Left ventricle myocardium superior (tissue), 1 donor: ENCODE measurements at places on chromosomes 1 and 21. TPM values are rescaled to one million over a fixed set of nuclear protein-coding genes. Genes with fewer than 3 reads are reported as not detected.

PAQR6 gene
- 0.32 TPM for total RNA-seq

LENEP gene
- total RNA-seq = not detected

LORICRIN gene
- total RNA-seq = not detected

NGF gene
- 3.2 TPM for total RNA-seq

NLRP3 gene
- total RNA-seq = 0.64 TPM

MIA3 gene
- 65.5 TPM for total RNA-seq

GGPS1 gene
- total RNA-seq = 29.8 TPM

FCAMR gene
- not detected for total RNA-seq

MNDA gene
- total RNA-seq = 4.9 TPM

DNA sequence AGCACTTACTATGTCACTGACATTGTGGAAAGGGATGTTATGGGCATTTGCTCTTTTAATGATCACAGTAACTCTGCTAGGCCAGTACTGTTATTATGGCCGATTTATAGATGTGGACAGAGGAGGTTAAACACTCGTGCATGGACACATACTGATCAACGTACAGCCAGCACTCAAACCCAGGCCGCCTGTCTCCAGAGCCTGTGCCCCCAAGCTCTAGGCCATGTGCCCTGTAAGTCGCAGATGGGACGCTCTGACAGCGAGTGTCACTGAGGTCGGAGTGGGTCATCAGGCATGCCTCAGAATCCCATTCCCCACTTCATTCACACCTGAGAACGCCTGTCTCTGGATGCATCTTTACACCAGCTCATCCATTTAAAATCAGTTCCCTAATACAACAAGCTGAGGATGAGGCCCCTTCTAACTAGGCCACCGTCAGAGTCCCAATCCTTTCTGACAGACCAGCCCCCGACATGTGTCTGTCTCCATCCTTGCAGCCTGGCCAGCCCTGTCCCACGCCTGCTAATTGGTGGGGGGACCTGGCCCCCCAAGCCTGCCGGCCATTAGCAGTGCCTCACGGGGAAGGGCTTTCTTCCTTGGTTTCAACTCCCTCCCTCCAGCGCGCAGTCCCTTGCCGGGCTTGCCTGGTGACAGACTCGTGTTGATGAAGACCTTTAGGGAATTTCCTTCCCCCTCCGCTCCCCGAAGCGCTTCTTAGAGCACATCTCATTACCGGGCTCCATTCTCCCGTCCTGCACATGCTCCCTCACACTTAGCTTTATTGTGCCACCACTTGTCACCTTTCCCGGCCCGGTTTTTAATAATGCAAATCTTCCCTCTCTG is 436.8 kb downstream of the KIF26B start:
- DNase-seq = no peak

GRCh38 chr1:18100491-18101063 is 7.0 kb upstream of the IGSF21 start:
- peak; percentile 45 for DNase-seq

GRCh38 chr1:220791956-220792355 is 5.2 kb downstream of the MTARC1 start:
- no peak for DNase-seq

- no peak for DNase-seq
Measured at GRCh38 chr1:118202076-118202608, 17.1 kb upstream of the SPAG17 start.

DNA sequence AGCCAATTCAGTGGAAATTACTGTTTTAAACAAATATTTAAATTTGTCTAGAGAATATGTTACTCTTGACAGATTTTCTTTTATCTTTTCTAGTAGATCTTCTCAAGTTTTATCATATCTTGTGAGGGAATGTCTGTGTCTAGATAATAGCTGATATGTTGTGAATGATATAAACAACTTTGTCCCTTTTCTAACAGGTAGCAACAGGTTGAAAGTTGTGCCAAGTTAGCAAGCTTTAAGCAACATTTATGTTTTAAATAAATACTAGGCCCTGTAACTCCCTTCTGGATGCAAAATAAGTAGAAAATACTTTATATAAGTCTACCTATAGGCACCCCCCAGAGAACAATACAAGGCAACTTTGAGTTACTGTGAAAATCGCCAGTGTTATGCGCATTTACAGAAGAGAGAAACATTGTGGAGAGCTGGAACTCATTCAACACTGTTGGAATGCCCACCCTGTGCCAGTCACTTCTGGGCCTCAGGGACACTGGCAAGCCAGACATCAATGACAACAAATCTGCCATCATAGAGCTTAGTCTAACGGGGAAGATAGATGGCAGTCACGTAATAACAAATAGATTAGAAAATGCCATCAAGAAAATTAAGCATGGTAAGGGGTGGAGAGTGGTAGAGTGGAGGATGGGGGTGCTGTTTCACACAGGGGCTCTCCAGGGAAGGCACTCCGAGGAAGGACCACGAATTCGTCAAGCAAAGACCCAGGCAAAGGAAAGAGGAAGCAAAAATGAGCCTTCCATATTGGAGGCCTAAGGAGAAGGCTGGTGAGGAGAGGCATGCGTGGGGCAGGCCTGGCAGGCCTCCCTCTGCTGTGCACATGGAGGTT is 4.4 kb downstream of the MAP3K21 start:
- DNase-seq = no peak

DNA sequence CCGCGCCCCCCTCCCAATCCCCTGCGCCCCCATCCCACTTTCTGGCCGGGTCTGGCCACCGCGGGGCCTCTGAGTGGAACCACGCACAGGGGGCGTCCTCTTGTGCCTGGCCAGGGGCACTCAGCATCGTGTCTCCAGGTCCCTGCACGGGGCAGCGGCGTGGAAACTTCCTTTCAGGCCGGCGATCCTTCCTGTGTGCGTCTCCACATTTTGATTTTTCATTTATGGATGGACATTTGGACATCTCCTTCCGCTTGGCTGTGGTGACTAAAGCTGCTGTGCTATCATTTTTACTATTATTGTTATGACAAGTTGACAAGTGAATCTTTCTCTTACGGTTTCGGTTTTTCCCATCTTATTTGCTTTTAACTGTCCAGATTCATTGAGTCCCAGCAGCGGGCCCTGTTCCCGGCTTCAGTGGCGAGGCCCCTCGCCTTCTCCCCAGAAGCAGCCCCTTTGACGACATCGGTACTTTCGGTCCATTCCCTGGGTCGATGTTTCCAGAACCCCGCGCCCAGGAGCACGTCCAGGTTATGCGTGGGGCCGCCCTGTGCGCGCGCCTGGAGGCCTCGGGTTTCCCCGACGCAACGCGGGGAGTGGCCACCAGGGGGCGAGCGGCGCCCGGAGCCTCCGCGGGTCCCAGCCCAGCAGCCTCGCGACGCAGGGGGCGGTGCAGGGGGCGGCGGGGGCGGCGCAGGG is 12.4 kb upstream of the SLC19A1 start:
- peak; percentile 93 for DNase-seq

DNA sequence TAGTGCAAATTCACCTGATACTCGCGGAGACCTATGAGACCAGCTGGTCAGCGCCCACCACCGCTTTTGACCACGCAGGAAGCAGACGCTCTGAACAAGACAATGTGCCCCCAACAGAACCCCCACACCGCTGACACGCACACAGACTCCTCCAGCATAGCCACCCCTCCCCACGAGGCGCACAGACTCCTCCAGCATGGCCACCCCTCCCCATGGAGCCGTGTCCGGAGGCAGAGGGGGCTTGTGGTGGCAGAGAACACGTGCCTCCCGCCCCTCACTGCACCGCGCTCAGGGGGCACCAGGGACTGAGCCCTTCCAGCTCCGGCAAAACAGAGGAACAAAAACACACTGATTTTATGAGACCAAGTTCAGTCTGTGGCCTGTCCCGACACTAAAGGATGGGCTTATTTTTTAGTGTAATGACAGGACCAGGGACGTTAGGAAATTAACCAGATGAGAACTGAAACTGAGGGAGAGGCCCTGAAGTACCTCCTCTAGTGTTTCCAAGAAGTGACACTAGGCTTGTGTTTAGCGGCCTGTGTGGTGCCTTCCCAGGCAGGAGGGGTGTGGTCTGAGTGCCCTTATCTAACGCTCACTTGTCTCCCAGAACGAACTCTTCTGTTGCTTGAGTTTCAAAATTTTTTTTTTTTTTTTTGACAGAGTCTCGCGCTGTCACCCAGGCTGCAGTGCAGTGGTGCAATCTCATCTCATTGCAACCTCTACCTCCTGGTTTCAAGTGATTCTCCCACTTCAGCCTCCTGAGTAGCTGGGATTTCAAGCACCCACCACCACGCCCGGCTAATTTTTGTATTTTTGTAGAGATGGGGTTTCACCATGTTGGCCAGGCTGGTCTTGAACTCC is 10.0 kb upstream of the AGPAT3 start:
- no peak for DNase-seq

GRCh38 chr1:161816201-161816600 is 50.1 kb downstream of the ATF6 start:
- DNase-seq = no peak

GRCh38 chr1:89669441-89669840 is 36.5 kb downstream of the LRRC8C start:
- no peak for DNase-seq

- DNase-seq = no peak
Measured at GRCh38 chr1:153361480-153362109, 3.9 kb downstream of the S100A9 start.

DNA sequence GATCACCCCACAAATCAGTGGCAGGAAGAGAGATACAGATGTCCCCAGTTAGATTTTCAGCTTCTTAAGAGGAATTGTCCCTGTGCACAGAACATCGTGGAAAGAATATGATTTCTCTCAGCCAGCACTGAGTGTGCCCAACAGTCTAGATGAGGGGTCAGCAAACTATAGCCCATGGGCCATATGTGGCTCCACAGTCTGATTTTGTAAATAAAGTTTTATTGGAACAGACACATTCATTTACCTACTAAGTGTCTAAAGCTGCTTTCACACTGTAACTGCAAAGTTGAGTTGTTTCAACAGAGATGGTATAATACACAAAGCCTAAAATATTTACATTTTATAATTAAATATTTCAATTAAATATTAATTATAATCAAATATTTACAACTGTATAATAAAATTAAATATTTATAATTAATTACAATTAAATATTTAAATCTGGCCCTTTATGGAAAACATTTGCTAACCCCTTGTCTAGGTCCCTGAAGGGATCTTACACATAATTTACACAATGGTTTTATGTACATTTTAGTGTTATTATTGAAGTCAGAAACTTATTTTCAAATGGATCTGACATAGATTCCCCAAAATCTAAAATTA is 407.6 kb downstream of the PTPRU start:
- no peak for DNase-seq

DNA sequence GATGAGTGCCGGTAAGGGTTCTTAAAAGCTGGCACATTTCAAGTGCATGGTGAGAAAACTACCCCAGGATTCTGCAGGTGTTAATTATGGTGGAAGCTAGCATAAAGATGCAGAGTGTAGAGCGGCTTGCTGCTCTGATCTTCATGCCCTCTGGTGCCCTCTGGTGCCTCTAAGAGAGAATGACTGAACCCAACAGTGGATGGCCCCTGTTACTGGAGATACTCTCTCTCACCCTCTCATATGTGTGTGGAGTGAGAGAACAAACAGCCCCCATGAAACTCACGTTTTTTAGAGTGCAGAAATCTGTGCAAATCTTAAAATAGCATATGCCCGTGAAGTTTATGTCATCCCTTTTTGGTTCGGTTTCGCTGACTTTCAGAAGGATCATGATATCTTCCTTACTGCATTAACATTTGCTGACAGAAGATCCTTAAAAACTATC is 90.0 kb downstream of the GRIK1 start:
- DNase-seq = peak; percentile 30

- DNase-seq = no peak
Measured at GRCh38 chr1:192167911-192168700, 9.8 kb downstream of the RGS18 start.

GRCh38 chr1:115112496-115113375 is 23.4 kb upstream of the TSPAN2 start:
- DNase-seq = peak; percentile 49

DNA sequence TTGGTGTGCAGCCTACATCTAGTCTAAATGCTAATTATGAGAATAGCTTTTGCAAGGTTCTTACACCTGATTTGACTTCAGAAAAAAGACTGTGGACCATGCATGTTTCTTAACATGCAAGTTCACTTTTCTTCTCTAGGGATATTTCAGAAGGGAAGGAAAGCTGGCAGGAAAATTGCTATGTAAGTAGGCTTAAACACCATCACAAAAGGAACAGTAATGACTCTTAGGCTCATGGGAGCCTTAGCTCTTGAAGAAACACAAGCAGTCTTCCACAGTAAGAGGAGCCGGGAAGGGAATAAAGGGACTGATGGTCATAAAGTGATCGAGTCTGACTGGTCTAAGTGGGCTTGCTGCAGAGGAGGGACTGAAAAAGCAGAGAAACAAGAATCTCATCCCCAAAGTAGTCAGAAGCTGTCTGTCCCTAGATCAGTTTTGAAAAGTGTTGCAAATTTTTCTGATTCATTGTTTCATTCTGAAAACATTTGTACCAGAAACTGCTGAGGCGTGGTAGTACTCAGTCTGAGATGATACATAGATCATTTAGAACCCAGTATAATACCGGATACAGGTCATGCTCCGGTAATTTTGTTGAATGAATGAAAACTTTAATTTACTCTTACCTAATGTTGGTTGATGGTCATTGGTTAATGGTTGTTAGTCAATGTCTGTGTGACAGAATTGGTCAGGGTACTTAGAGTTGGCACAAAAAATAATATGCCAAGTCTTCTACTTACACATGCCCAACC is 40.9 kb downstream of the SMYD2 start:
- DNase-seq = no peak

DNA sequence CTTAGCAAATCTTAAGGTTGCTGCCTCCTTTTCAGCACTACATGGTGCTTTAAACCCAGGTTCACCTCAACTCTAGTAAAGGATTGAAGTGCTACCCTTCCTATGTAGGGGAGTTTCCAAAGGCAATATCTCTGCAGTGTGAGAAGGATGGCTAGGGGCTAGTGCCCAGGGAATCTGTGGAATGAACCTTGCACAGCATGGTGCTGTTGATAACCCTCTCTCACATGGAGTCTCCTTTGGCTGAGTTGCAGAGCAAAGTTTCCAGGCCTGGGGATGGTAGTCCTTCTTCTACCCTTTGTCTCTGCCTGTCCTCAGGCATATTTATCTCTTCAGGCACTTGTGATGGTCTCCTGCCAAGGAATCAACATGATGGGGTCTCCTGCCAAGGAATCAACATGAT is 59.4 kb downstream of the AXDND1 start:
- DNase-seq = no peak

DNA sequence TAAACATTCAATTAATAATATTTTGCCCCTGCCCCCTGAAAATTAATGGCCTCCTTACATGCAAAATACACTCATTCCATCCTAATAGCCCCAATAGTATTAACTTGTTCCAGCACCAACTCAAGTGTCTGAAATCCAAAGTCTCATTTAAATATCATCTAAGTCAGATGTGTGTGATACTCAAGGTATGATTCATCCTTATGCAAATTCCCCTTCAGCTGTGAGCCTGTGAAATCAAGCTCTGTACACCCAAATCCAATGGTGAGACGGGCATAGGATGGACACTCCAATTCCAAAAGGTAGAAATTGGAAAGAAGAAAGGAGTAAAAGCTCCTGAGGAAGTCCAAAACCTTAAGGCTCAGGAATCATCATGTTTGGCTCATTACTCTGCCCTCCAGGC is 83.5 kb downstream of the HHAT start:
- no peak for DNase-seq

DNA sequence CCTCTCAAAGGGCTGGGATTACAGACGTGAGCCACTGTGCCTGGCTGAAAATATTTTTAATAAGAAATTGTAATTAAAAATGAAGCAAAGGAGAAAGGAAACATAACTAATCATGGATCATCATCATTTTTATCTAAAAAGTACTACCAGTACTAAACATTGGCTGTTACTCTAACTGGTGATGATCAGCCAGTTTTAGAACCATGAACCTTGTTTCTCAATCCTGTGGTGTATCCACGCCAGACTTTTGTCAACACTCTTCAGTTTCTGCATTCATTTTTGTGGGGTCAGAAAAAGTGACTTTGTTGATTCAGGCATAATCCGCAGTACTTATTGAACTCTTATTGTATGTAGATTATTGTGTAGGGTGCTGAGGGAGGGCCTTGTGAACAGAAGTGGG is 52.3 kb downstream of the VPS13D start:
- no peak for DNase-seq
